ENCODE measurements at places on chromosomes 2 and 18.

DNA sequence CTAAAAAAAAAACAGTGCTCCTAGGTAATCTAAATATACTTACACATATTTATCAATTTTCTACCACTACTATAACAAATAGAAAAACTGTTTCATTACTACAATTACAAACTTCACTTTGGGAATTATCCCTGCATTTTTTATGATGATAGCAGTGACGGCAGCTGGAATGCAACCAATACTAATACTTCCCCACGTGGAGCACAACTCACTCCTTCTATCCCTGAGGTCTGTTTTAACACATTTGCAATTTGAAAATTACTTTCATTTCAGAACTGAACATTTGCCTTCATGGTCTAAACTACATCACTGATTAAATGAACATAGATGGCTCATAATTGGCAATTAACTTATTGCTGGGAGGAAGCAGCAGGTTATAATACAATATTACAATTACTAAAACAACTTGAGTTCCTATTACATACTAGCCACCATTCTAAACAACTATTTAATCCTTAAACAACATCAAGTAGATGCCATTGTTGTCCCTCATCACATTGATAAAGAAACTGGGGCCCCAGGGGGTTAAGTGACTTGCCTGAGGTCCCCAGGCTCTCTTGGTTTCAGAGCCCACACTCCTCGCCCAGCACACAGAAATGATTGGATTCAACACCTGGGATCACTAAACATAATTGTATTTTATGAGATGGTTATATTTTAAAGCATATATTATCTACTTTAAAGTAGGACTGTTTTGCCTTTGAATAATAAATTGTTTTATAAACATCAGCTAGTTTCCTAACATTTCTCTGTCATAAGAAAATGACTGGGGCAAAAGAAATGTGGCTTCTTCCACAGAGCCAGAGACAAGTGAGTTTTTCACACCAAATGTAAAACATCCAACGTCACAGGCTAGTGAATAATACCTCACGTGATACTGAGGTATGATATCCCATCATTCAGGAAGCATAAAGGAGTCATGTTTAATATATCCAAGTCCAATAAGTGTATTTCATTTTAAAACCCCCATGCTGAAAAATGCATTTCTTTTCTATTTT, 6.2 kb downstream of the COLEC12 start:
- no peak for DNase-seq

DNA sequence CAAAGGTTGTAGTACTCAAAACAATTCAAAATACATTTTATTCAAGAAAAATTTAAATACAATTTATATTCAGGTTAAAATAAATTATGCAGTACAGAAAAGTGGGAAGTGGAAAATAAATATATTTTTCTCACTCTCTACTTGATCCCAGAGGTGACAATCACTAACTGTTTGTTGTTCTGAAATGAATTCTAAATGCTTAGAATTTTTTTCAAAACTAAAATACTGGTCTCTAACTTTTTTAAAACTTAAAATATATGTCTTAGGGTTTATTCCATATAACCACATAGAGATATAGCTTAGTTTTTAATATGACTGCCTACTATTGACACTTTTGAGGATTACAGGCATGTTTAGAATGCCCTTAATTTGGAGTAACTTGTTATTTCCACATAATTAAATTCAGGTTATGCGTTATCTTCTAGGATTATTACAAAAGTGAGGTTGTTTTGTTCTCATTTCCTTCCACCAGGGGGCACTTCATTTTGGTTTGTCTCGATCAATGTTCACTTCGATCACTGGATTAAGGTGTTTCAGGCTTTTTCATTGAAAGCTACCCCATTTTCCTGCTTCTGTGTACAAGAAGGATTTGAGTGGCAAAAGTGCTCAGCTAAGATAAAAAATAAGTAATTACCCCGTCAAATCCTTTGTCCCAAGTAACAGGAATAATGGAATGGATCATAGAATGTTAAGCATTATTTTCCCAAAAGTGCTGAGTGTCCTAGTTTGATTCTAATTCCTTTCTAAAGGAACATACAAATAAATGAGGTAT, 27.1 kb upstream of the TFPI start:
- no peak for DNase-seq

- DNase-seq = no peak
Measured at GRCh38 chr18:73724958-73725357, 422.7 kb downstream of the FBXO15 start.

DNA sequence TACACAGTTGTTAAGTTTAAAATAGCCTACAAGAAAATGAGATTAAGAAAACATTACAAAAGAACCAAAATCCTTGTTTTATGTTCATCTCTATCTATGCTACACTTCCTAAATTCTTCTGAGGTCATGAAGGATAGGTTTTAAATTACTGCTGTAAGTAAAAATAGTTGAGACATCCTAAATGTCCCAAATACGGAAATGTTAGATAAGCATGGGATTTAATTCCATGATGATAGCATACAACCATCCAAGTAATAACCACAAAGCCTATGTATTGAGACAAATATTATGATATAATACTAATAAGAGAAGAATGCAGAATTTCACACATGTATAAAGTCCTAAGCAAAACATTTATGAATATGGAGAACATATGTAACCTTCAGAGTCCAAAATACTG, 34.1 kb downstream of the PIEZO2 start:
- DNase-seq = no peak

DNA sequence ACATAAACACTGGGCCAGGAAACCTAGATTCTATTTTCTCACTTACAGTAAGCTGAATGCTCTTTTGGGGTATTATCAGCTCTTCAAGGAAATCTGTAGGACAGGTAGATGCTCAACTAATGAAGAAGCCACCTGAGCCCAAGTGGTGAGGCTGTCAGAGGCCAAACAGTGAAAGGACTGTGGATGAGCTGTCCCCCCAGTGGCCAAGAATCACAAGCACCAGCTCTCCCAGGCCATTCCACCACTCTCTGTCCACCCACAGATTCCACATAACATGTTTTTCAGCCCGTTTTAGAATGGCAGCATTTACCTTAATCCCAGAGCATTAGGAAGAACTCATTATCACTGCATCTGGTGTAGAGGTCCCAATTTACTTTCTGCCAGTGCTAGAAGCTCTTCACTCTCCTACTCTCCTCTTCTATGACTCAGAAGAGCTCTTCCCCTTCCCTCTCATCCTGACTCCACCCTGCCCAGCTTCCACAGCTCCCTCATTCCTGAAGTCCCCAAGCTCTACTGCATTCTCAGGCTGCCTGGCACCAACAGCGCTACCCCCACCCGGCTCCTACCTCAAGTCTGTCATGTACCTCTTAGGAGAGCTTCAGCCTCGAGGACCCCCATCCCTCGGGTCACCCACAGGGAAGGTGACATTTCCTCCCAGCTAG, 43.8 kb upstream of the GORASP2 start:
- no peak for DNase-seq

GRCh38 chr2:58860586-58860985, 619.5 kb upstream of the FANCL start:
- no peak for DNase-seq

- DNase-seq = no peak
Measured at GRCh38 chr2:12731701-12732280, 15.1 kb downstream of the TRIB2 start.

DNA sequence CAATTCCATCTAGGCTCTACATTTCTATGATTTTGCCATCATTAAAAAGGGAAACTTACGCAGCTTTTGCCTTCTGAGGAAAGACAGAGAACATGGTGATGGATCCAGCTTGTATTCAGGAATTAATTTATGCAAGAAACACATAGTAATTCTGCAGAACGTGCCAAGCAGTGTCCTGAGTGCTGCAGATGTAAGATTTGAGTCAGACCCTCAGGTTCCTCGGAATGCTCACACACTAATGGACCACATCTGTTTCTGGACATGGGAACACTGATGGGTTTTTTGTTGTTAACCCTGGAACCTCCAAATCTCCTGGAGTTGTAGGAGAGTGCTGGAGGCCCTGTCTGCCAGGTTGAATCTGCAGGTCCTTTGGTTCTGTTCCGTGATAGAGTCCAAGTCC, 132.9 kb downstream of the SETBP1 start:
- DNase-seq = no peak

- no peak for DNase-seq
Measured at GRCh38 chr2:239904496-239904895, 120.6 kb downstream of the NDUFA10 start.

- DNase-seq = peak; percentile 47
Measured at GRCh38 chr2:69565431-69565839, 78.1 kb downstream of the AAK1 start.

GRCh38 chr2:12727641-12728040, 10.9 kb downstream of the TRIB2 start:
- no peak for DNase-seq

DNA sequence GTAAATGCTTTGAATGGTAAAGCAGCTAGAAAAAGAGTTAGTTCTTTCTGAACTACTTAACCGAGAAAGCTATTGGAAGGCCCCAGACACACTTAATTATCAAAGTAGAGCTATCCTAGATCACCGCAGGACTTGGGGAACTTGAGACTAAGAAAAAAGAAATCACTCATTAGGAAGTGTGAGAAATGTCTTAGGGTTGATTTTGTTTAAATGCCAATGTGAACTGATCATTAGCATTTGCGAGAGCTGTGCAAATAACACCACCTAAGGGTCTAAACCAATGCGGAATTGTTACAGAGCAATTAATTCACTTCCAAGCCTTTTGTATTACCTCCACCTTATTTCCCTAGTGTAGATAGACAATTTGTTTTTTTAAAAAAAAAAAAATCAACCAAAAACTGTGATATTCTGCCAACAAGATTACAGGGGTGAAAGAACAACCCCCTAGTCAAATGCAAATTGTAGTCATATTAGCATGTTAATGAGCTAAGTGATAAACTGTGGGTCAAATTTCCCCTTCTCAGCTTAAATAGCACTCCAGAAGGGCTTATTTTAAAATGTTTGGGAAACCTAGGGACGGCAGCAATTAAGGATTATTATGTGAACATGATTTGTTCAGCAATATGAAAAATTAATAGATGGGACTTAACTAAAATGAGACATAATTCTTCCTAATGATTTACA, 246.2 kb upstream of the STON1 start:
- no peak for DNase-seq

DNA sequence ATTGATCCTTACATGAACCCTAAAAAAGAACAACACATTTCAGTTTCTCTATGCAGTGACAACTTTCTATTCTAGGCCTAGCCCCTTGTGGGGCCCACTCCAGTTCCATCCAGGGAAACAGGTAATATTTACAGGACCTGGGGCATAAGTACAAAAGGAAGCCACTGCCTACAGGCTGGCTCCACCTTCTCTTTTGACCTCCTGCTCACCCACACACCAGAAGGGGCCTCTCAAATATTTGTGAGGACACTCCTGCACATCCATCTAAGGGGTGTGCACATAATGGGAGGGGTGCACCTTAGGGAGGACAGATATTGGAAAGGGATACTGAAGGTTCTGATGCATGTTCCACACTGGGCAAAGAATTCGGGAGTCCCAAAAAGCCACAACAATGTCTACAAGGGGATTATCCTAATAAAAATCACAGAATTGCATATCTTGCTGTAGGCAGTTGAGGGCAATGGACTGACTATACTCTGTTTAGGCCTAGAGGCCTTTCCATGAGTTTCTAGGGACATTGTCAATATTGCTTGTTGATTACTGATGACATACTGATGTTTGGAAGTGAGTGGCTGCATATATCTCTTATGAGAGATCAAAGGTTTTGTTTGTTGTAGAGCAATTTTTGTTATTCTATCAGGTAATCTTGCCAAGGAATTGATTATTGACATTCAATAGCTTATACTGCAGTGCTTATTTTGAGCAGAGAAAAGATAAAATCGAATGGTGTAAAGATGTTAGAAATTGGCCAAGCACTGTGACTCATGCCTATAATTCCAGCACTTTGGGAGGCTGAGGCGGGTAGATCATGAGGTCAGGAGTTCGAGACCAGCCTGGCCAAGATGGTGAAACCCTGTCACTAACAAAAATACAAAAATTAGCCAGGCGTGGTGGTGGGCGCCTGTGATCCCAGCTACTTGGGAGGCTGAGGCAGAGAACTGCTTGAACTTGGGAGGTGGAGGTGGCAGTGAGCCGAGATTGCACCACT, 23.8 kb upstream of the HNRNPA3 start:
- DNase-seq = no peak

- no peak for DNase-seq
Measured at GRCh38 chr2:43729491-43730174, 44.2 kb upstream of the DYNC2LI1 start.

DNA sequence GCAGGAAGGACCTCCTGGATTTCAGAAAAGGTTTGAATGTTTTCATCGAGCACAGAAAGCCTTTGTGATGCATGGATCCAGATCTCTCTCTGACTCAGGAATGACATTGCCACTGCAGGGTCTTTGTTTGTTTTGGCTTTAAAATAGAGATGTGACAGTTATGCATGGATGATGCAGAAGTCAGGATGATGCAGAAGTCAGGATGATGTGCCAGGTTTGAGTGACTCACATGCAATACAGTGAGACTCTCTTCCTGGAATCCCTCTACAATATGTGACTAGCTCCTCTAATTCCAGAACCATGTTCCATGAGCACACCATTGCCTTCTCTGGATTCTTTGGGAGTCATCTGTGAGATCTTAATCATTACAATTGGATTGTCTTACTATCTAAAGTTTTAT, 177.9 kb upstream of the RAB6C start:
- DNase-seq = no peak

DNA sequence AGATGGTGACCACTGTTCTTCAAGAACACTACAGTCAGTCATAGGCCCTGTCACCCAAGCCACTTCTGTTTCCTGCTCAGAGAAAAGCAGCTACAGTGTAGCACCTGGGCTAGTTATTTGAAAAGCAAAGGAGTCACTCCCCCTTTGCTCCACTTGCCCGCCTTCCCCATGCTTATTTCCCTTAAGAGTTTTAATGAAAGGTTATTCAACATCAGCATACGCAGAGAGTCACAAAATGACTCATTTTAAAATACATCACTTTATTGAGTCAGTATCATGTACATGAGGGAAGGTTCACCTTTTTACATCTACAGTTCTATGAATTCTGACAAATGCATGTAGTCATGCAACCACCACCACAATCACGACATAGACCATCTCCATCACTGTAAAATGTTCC, 71.3 kb downstream of the TNFRSF11A start:
- DNase-seq = no peak

DNA sequence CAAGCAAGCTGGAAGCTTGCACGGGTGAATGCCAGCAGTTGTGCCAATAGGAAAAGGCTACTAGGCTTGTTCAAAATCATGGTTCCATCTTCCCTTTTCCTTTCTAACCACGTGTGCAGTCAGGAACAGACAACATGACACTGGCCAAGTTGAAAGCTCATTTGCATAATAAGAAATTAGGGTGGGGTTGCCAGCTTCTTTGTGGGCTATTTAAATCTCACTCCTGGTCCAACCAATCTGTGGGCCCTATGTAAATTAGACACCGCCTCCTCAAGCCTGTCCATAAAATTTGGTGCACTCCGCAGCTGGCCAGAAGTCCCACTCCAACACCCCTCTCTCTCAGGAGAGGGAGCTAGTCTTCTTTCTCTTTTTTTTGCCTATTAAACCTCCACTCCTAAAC, 1948.4 kb upstream of the PIK3C3 start:
- no peak for DNase-seq

DNA sequence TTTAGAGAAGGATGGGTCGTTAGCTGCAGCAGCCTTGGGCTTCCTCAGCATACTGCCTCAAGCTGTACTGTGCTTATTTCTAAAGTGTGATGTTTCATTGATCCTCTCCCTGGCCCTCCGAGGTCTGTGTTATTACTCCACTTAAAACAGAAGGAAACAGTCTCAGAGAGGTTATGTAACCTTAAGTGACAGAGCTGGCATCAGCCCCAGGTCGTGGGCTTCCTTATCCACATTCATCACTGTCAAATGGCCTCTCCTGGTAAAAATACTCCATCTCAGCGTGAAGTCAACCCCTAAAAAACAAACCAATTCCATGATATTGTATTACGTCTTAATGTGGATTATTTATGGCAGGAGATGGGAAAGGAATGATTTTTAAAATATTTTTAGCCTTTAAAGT, 153.3 kb upstream of the NOSTRIN start:
- no peak for DNase-seq
